Cardiac muscle cell (in vitro differentiated cells and primary cell): ENCODE measurements at places on chromosomes 6 and 20. TPM values are rescaled to one million over a fixed set of nuclear protein-coding genes. Genes with fewer than 3 reads are reported as not detected.
A peak's percentile ranks its signal among the peaks of the same experiment; 100 is the strongest.

- H3K27ac ChIP-seq, result no peak overlapping the region
- no peaks in the 10 kb centered on the region for H3K36me3 ChIP-seq
- DNase-seq, result peak; percentile 58
- H3K4me1 ChIP-seq, result peaks cover 5% of the 10 kb centered on the region
- no peak overlapping the region for H3K4me3 ChIP-seq
Observed at GRCh38 chr20:54680872-54681619, 205.7 kb downstream of the DOK5 start.

Gene PLCB1
- 9.0 and 17.6 TPM in 2 replicates for total RNA-seq

Gene ARFGEF2
- total RNA-seq, result 20.5 and 20.6 TPM in 2 replicates

Gene GMPR
- total RNA-seq, result 8.8 and 9.4 TPM in 2 replicates

- no peaks in the 10 kb centered on the region for H3K27me3 ChIP-seq
- H3K36me3 ChIP-seq, result no peaks in the 10 kb centered on the region
- DNase-seq, result peak; percentile 47
- H3K4me1 ChIP-seq, result no peaks in the 10 kb centered on the region
Observed at GRCh38 chr6:148455225-148455624, 112.6 kb downstream of the SASH1 start.

- DNase-seq, result no peak
- no peaks in the 10 kb centered on the region for H3K4me1 ChIP-seq
- H3K4me3 ChIP-seq, result no peak overlapping the region
- H3K27me3 ChIP-seq, result no peaks in the 10 kb centered on the region
Observed at GRCh38 chr6:109720311-109720710, 29.2 kb downstream of the FIG4 start.

GRCh38 chr6:135087803-135088202, 33.2 kb upstream of the HBS1L start:
- no peak overlapping the region for H3K27ac ChIP-seq
- H3K4me1 ChIP-seq, result peaks cover 4% of the 10 kb centered on the region

DNA sequence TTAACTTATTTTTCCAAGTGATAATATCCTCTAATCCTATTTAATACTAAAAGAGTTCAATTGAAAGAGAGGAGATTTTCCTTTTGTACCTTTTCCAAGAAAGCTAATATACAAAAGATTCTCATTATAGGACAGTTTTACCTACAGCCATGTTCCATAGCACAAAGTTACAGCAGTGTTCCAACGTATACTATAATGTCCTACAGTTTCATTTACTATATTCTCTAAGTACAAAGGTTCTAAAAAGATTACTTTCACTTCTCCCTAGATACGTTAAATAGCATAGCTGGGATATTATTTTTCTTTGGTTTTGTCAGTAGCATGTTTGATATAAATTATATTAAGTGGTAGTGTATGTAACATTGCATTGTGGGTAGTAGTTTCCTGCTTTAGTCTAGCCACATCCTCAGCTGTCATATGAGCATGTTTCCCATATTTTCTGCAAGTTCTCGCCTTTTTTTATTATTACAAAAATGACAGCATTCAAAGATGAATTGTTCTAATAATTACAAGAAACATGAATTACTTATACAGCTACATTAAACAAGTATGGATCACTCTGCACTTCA, 4.4 kb upstream of the RUNX2 start:
- H3K27me3 ChIP-seq, result no peaks in the 10 kb centered on the region
- DNase-seq, result no peak
- no peaks in the 10 kb centered on the region for H3K36me3 ChIP-seq

DNA sequence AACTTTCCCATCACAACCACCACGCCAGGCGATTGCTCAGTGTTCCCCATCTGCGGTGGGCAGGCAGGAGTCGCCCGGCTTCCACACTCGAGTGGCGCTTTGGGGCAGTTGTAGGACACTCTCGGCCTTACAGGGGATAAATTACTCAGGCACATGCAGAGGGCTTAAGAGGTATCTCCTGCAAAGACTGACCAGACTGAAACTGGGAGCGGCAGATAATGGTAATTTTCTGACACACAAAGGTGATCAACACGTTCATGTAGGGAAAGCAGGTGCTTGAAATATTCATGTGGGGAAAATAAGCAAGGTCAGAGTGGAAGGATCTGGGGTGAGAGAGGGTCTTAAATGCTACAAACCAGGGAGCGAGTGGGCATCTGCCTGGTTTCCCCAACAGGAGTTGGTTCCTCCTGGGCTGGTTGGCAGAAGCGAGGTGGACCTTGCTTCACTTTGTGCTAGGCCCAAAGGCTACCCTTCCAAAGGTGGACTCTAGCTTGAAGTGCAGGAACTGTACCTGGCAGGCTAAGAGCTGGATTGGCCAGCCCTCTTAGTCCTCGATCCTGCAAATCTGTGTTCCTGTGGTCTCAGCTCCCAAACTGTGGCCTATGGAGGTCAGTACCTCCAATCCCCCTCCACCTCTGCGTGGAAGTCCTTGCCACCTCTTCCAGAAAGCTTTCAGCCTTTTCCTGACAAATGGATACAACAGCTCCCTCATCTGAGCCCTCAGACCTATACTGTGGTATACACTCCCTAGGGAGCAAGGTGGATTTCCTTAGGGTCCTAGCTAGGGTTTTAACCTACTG, 16.7 kb downstream of the PLAGL2 start:
- H3K4me1 ChIP-seq, result peaks cover 12% of the 10 kb centered on the region

Gene HLA-DQA1
- total RNA-seq, result not detected in 2 replicates

Gene GLP1R
- total RNA-seq, result 0.11 and 0.12 TPM in 2 replicates

DNA sequence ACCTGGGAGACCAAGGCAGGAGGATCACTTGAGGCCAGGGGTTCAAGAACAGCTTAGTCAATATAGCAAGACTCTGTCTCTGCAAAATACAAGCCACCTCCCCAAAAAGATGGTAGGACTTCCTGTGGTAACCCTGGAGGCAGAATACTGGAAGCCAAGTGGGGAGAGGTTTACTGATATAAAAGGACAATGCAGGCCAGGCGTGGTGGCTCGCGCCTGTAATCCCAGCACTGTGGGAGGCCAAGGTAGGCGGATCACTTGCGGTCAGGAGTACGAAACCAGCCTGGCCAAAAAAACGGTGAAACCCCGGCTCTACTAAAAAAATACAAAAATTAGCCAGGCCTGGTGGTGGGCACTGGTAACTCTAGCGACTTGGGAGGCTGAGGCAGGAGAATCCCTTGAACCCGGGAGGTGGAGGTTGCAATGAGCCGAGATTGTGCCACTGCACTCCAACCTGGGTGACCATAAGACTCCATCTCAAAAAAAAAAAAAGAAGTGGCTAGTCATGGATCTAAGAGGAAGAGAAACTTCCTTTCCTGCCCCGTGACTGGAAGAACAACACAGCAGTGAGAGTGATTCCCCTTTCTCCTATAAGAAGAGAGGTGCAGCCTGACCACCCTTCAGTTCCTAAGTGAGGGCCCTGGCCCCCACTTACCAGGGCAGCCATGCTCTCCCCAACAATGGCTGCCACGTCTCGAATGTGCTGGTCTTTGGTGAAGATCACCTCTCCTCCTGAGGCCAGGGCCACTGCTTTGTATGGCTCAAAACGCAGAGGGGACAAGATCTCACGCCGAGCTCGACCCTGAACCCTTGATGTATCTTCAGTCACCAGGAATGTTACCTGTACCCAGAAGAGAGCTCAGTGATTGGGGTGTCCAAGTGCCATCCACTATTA, 6.2 kb downstream of the SAPCD1 start:
- H3K27ac ChIP-seq, result no peak overlapping the region
- no peaks in the 10 kb centered on the region for H3K27me3 ChIP-seq
- no peak for DNase-seq
- no peak overlapping the region for H3K4me3 ChIP-seq
- peaks cover 1% of the 10 kb centered on the region for H3K4me1 ChIP-seq

GRCh38 chr6:166446146-166446545, 63.4 kb upstream of the MPC1 start:
- no peaks in the 10 kb centered on the region for H3K4me1 ChIP-seq
- no peaks in the 10 kb centered on the region for H3K36me3 ChIP-seq
- H3K27me3 ChIP-seq, result no peaks in the 10 kb centered on the region
- no peak overlapping the region for H3K4me3 ChIP-seq

DNA sequence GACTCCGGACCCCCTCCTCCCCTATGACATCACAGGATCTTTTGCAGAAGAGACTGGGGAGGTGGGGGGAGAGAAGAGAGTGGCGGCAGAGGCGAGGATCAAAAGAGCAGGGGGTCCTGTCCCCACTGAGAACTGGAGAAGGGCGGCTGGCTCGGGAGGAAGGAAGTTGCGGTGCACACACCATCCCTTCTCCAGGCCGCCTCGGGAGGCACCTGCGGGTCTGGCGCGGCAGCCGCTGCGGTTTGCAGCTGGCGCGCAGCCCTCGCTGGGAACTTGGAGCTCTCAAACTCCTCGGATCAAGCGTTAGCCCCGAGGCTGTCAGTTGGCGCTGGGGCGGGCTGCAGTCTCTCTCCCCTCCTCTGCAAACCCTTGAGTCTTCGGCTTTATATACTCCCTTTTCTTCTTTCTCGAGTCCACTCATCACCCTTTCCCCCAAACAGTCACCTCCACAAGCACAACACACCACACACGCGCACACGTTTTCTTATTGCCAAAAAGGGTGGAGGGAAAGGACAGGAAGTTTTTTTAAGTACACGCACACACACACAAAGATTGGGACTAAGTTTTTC, 180.7 kb downstream of the TBXT start:
- H3K36me3 ChIP-seq, result no peaks in the 10 kb centered on the region
- peak overlapping the region; percentile 49 for H3K4me3 ChIP-seq
- H3K27ac ChIP-seq, result no peak overlapping the region
- DNase-seq, result peak; percentile 67
- H3K27me3 ChIP-seq, result peaks cover 100% of the 10 kb centered on the region
- peaks cover 13% of the 10 kb centered on the region for H3K4me1 ChIP-seq

- no peaks in the 10 kb centered on the region for H3K4me1 ChIP-seq
- H3K4me3 ChIP-seq, result no peak overlapping the region
- H3K27ac ChIP-seq, result no peak overlapping the region
- no peak for DNase-seq
- H3K27me3 ChIP-seq, result no peaks in the 10 kb centered on the region
Observed at GRCh38 chr20:61444637-61445036, 192.6 kb downstream of the CDH4 start.

DNA sequence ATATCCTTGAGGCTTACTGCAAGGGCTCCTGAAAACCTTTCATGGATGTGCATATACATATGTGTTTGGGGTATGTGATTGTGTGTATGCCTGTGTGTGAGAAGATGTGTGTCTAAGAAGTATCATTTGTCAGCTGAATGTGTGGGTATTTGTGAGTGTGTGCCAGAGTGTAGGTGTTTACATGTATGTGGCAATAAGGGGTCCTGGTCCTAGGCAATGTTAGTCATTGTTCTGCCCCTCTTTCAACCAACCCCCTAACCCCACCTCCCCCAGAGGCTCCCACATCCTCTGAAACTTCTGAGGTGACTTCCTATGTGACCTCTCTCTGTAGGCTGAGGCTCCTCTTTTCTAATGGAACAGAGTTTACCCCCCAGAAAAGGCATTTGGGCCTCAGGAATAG, 186.4 kb downstream of the LRFN2 start:
- DNase-seq, result no peak
- H3K4me3 ChIP-seq, result no peak overlapping the region
- H3K4me1 ChIP-seq, result no peaks in the 10 kb centered on the region

DNA sequence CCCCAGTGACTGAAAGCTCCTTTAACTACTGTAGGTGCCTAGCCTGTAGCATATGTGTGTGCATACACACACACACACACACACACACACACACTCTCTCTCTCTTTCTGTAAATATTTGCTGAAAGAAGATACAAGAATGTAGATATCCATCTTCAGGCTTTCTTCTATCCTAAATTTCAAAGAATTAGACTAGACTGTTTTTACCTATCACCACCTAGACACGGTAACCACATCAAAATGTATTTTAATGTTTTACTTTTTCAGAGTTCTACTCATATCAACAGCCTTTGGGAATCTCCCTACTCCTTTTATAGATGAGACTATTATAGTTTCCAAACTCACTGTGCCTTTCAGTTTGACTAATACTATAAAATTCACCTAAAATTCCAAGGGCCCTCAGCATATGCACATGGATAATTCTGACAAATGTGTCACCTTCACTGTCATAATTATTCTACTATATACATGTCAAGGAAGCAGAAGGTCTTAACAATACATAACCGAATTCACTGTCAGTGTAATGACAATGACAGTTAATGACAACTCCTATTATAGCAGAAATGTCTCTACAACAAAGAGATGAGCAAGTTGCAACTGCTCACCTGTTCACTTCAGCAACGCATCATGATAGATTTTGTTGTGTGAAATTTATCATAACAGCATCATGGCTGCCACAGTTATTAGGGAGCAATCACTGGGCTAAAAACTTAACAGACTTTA, 236.5 kb downstream of the GMPR start:
- no peaks in the 10 kb centered on the region for H3K36me3 ChIP-seq
- no peak overlapping the region for H3K27ac ChIP-seq
- H3K27me3 ChIP-seq, result no peaks in the 10 kb centered on the region

- no peaks in the 10 kb centered on the region for H3K4me1 ChIP-seq
- no peak overlapping the region for H3K4me3 ChIP-seq
- no peaks in the 10 kb centered on the region for H3K36me3 ChIP-seq
- no peaks in the 10 kb centered on the region for H3K27me3 ChIP-seq
- DNase-seq, result no peak
- H3K27ac ChIP-seq, result no peak overlapping the region
Observed at GRCh38 chr6:85115376-85115775, 334.5 kb upstream of the NT5E start.

- H3K36me3 ChIP-seq, result no peaks in the 10 kb centered on the region
- DNase-seq, result no peak
- H3K27ac ChIP-seq, result no peak overlapping the region
- H3K27me3 ChIP-seq, result no peaks in the 10 kb centered on the region
- no peaks in the 10 kb centered on the region for H3K4me1 ChIP-seq
Observed at GRCh38 chr6:143885116-143885515, 20.8 kb downstream of the ZC2HC1B start.

- no peak for DNase-seq
- H3K4me3 ChIP-seq, result no peak overlapping the region
- H3K27me3 ChIP-seq, result no peaks in the 10 kb centered on the region
- H3K27ac ChIP-seq, result no peak overlapping the region
Observed at GRCh38 chr6:74073429-74073828, 377.4 kb downstream of the CD109 start.

DNA sequence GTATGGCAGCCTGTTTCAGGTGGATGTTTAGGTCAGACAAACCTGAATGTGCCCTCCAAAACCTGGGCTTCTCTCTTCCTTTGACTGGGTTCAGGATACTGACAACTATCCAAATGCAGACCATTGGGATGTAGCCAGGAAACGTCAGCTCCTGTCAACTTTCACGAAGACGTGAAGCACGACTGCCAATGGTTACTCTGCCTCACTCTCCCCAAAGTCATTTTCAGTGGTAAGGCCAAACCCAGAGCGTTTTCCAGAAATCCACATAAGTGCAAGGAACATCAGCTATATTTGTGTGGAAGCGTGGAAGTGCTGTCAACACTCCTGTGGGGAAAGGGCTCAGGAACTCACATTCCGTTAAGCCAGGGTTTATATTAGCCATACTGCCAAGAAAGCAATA, 20.1 kb upstream of the RCAN2 start:
- no peaks in the 10 kb centered on the region for H3K4me1 ChIP-seq
- H3K4me3 ChIP-seq, result no peak overlapping the region
- H3K36me3 ChIP-seq, result no peaks in the 10 kb centered on the region
- DNase-seq, result no peak
- no peak overlapping the region for H3K27ac ChIP-seq

- no peaks in the 10 kb centered on the region for H3K36me3 ChIP-seq
- no peak for DNase-seq
- no peaks in the 10 kb centered on the region for H3K4me1 ChIP-seq
- no peak overlapping the region for H3K27ac ChIP-seq
- no peaks in the 10 kb centered on the region for H3K27me3 ChIP-seq
Observed at GRCh38 chr6:90428514-90428913, 131.9 kb upstream of the BACH2 start.
